Osteoblast (primary cell): ENCODE measurements at places on chromosomes 7 and 10. TPM values are rescaled to one million over a fixed set of nuclear protein-coding genes. Genes with fewer than 3 reads are reported as not detected.

Gene GIGYF1
- total RNA-seq = 28.9 and 29.3 TPM in 2 replicates

Gene NET1
- total RNA-seq = 51.0 and 74.0 TPM in 2 replicates

Gene FAM24B
- total RNA-seq = 1.8 and 4.4 TPM in 2 replicates

Gene PNLIPRP1
- total RNA-seq = not detected in 2 replicates

Gene ACTL6B
- total RNA-seq = not detected in 2 replicates

Gene RARRES2
- total RNA-seq = 18.3 and 26.1 TPM in 2 replicates

Gene PTPRE
- total RNA-seq = 5.9 and 9.0 TPM in 2 replicates

Gene LYZL2
- total RNA-seq = not detected in 2 replicates

Gene IDI2
- total RNA-seq = not detected in 2 replicates

Gene LOXL4
- 28.6 and 36.6 TPM in 2 replicates for total RNA-seq

Gene CC2D2B
- total RNA-seq = 0.36 and 0.88 TPM in 2 replicates
